ENCODE measurements at places on chromosomes 1 and 21. TPM values are rescaled to one million over a fixed set of nuclear protein-coding genes. Genes with fewer than 3 reads are reported as not detected.

Gene PRRX1
- 7.7 TPM for polyA plus RNA-seq

Gene SOX13
- polyA plus RNA-seq: 18.5 TPM

Gene PTAFR
- polyA plus RNA-seq: 93.6 TPM

Gene OLIG2
- 1.3 TPM for polyA plus RNA-seq

Gene S100PBP
- polyA plus RNA-seq: 13.1 TPM

Gene CELA2A
- 0.20 TPM for polyA plus RNA-seq

Gene PMVK
- 47.9 TPM for polyA plus RNA-seq

Gene FAM163A
- polyA plus RNA-seq: not detected

Measured in lung (tissue), 17 donors.